PC-3 (cell line): ENCODE measurements at places on chromosomes 5 and 9.

DNA sequence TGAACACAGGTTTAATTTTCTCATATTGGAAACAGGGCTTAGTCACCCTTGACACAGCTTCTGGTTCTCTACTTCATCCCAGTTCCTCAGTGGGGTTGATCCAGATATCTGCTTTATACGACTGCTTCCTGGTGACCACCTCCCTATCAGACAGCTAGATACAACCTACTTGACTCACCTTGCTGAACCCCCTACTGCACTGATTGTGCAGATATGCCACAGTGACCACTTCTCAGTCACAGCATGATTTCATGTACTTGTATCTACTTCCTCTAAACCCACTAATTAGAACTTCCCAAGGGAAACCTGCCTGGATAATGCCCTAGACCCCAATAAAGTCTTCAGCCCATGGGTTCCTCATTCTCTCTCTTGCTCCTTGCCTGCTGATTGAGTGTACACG, 18.4 kb upstream of the RFK start:
- no peak for DNase-seq

GRCh38 chr5:136890431-136891148, 525.2 kb upstream of the TRPC7 start:
- DNase-seq, result no peak

DNA sequence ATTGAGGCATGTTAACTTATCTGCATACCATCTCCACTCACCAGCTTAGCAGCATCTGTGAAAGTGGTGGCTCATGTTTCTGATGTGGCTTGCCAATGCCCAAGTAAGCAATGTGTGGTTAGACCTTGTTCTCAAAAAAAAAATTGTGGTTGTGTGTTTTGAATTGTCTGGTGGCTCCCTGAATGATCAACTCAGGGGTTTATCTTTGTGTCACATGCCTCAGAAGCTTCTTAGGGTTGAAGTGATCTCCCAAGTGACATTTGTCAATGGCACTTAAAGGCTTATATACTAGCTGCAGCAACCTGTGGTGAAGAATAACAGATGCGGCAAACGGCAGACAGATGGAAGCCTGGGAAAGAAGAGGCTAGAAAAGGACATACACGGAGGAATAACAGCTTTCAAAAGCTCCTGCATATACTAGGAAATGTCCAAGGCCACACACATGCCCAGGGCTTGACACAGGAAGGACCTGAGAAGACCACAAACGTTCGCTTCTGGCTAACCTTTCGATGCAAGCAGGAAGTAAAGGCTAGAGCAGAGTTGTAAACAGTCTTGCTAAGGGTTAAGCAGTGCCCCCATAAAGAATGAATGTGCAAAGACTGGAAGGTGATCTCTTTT, 42.2 kb upstream of the FSD1L start:
- DNase-seq, result no peak

DNA sequence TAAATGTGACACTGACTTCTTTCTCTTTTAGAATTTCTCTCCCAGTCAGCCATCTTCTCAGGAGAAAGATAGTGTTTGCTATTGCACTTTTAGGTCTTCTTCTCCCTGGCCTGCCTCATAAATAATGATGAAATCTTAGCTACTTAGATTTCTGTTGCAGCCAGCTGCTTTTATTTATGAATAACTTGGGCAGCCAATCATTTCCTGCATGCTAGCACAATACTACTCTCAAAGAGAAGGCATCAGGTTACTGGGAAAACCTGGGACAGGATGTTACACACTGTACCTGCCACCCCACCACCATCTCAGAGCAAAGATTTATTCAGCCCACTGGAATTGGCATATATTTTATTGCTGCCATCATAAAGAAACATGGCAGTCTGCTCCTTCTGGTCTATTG, 266.6 kb downstream of the PRELID2 start:
- peak; percentile 25 for DNase-seq

DNA sequence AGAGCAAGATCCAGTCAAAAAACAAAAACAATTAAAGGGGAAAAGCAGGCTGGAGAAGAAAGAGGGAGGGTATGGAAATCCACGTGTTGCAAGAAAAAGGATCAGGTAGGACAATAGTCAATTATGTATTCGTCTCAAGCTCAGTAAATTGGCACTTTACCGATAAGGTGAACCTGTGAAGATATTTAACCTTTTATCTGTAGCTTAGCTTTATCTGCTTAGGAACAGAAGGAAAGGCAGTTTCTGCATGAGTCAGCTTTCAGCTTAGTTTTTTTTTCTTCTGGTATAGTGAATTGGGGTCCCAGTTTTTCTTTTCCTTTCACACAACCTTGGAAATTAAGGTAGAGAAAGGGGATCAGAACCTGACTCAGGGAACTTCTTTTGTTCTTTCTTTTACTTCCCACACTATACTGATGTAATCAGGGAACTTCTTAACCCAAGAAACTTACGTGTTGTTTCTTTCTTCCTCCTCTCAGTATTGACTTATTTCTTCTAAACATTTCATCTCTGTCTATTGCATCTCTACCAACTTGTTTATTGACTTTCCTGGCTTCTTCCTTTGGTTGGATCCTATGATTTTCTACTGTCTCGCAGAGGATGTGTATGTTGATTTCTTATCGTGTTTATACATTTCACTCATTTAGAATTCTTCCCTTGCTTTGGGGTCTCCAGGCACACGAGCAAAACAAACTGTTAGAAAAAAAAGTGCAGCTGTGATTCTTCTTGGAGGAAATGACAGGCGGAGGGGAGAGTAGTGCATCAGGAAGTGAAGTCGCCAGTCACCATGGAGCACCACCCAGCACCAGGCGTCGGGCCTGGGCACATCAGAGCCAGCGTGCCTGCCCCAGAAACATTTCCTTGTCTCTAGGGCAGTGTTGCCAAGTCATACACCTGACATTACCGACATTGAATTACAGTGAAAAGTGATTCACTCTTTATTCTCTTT, 123.0 kb upstream of the LHFPL2 start:
- DNase-seq, result no peak

DNA sequence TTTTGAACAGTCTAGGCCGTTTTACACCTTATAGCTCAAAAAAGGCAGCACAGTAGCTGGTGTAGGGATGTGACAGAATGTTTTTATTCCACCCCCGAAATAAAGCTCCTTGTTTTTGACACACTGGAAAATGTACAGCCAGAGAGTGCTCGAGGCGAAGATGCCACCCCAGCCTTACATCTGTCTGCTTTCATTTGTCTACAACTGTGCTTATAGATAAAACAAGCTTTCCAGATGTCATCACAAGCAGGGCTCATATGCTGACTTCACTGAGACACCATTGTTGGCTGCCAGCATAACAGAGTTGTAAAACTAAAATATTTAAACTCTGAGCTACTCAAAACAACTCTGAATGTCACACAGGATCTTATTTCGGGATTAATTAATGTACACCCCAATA, 386.3 kb downstream of the BNC2 start:
- DNase-seq, result no peak

DNA sequence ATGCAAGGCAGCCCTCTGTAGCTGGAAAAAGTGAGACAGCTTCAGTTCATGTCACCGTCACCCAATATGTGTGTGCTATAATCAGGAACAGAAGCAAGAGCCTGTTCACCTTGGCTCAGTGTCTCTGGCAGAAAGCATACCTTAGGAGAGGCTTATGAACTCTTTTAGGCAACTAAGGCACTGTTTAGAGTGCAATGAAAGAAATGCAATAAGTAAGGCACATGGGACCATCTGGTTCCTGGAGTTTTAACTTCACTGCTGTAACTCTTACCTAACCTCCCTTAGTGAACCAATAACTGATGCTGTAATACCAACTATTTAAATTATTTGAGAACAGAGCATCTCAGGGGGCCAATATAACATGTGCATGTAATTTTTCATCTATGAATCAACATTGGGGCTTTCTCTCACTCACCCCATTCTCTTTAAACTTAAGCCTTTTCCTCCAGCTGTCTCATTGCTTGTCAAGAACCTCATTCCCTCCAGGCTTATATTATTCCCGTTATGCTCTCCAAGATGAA, 32.4 kb downstream of the C9 start:
- DNase-seq, result no peak

GRCh38 chr5:161847447-161847846, 473 bp upstream of the GABRA1 start:
- DNase-seq, result no peak

DNA sequence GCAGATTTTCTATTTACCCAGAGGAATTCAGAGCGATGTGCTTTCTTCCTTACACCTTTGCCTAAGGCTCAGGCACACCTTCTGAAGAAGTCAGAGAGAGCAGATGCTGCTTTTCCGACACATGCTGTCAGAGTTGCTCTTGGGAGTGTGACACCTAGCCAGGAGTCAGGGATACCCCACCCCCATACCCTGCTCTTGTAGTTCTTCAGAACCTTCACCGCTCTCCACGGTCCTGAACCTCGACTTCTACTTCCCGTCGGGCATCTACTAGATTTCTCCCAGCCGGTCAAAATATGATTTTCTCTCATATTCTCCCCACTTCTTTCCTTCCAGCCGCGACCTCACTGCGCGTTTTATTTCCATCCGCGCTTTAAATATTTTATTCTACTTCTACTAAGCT, 1.7 kb downstream of the GRIN3A start:
- DNase-seq, result peak; percentile 13

- no peak for DNase-seq
Measured at GRCh38 chr9:34793428-34793827, 83.5 kb upstream of the CCL21 start.

DNA sequence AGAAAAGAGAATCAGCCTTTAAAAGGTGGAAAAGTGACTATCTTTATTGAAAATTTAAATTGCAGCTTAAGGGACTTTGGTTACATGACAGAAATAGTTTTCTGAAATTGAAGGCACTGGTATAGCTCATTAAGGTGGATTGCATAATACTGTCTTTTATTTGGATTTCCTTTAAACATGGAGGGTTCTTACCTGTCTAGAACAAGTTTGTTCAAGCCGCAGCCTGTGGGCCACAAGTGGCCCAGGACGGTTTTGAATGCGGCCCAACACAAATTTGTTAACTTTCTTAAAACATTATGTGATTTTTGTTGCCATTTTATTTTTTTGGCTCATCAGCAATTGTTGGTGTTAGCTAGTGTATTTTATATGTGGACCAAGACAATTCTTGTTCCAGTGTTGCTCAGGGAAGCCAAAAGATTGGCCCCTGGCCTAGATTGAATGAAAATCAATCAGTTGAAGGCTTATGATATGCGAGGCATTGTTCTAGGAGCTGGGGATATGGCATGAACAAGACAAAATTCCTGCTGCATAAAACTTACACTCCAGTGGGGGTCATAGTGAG, 18.0 kb downstream of the NNT start:
- no peak for DNase-seq

- DNase-seq, result no peak
Measured at GRCh38 chr9:107727086-107727780, 237.7 kb upstream of the KLF4 start.

DNA sequence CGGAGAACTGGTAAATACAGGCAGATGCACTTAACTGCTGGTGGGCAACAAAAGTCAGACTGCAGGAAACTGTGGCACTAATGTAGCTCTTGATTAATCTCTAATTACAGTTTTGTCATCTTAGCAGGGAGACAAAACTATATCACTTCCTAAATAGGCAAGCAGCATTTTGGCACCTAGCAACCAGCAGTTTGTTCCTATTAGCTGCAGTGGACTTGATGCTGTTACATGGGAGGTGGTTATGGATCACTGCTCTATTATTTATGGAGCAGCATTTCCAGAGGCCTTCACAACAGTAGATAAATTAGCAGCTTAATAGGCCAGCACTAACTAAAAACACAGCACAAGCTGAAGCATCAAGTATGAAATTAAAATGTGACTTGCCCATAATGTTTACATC, 518.3 kb upstream of the ITGA1 start:
- no peak for DNase-seq

- no peak for DNase-seq
Measured at GRCh38 chr5:103602438-103602837, 39.8 kb upstream of the NUDT12 start.

- DNase-seq, result no peak
Measured at GRCh38 chr5:57586649-57587048, 104.0 kb upstream of the ACTBL2 start.

DNA sequence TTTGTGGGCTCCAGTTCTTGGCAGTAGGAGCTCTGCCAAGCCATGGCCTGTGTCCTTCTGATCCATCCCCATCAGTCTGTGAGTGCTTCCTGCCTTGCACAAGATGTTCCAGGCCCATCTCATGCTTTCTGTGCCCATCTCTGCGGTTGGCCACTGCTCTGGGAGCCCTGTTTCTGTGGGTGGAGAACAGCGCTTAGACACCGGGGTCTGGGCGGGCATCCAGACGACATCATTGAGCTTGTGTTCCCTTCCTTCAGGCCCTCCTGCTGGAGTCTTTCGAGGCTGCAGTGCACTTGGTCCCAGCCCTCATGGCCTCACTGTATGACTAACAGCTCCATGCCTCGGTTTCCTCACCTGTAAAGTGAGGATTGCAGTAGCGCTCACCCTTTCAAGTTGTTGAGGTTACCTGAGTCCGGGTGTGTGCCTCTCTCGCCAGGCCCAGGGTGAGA, 14.9 kb upstream of the CARD19 start:
- no peak for DNase-seq

- no peak for DNase-seq
Measured at GRCh38 chr5:172795318-172795977, 24.5 kb upstream of the DUSP1 start.

DNA sequence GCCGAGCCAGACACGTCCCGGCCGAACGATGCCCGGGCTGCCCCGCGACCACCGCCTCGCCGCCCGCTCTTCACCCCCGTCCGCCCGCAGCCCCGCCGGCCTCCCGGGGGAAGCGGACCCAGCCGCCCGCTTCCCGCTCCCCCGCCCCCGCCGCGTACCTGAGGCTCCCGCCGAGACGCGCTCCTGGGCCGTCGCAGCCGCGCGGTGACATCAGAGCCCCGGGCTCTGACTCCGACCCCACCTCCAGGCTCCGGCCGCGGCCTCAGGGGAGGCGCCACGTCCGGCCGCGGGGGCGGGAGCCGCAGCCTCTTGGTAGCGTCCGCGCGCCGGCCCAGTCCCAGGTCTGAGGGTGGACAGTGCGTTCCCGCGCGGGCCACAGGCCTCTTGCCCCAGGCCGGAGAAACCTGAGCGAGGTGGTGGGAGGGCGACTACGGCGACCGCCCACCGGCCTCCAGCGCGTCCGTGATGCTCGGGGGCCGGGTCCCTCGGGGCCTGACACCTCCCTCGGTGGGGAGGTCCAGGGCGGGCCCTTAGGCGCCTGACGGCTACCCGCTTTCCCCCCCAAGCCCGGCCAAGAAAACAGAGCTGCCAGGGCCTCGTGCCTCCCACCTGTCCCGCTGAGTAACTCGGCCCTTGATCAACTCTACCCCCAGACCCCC, at the start of gene SHROOM1:
TSS of gene SHROOM1 (minus strand) at position 212 of the 659 bp plus-strand sequence. CDS start 4,507 bp downstream, outside the sequence.
- peak; percentile 68 for DNase-seq

- DNase-seq, result no peak
Measured at GRCh38 chr5:172188893-172189692, 1.1 kb upstream of the STK10 start.

- no peak for DNase-seq
Measured at GRCh38 chr9:99782962-99783718, 38.5 kb upstream of the NR4A3 start.

DNA sequence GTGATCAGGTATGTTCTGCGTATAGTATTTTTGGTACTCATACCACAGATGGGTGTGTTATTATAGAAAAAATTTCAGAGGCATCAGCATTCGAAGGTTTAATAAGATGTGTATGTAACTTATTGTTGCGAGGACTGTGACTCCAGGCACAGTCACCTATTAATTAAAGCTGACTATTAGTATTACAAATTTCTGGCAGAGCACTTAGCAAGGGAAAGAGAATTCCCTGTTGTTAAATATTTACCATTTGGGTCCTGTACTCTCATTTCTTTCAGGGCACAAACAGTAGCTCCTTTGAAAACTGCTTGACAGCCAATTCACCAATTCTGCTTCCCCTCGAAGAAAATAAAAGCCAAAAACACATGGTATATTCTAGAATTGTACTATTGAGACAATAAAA, 653.8 kb downstream of the ELAVL2 start:
- no peak for DNase-seq
